ENCODE measurements at places on chromosomes 3 and 15.

DNA sequence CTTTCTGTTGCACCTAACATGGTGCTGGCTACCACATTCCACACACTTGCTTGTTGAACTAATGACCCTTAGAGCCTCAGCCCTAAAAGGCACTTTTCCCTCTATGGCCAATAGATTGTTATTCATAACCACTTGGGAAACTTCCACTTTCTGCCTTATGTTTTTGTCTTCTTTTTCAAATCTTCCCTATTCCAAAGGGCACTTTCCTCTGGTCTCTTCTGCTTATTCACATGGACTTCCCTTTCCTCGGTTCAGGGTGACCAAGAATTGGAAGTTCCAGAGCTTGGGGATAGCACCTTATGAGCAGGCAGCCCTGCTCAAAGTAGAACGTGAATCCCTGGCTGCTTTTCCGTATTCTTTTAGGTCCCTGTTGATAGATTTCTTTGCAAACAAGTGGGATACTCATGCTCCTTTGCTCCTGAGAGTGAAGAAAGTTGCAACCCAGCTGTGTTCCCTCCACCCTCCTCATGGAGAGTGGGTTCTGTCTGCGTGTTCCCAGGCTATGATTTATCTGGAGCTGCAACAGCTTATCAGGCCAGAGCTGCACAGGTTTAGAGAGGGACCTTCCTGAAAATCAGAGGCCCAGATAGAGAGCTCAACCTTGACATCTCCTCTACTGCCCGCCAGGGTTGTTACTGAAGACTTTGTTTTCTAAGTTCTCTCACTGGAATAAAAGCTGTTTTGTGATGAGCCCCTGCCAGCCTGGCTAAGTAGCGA is 58.8 kb upstream of the MYZAP start:
- no peak for DNase-seq

GRCh38 chr15:101489599-101490407 is at the start of gene PCSK6:
Gene PCSK6 (minus strand): TSS chr15:101489707. CDS start chr15:101489670, 37 bp downstream.
- DNase-seq, result no peak

GRCh38 chr3:45592830-45593707 is 1.5 kb upstream of the LIMD1 start:
- DNase-seq, result peak; percentile 49

DNA sequence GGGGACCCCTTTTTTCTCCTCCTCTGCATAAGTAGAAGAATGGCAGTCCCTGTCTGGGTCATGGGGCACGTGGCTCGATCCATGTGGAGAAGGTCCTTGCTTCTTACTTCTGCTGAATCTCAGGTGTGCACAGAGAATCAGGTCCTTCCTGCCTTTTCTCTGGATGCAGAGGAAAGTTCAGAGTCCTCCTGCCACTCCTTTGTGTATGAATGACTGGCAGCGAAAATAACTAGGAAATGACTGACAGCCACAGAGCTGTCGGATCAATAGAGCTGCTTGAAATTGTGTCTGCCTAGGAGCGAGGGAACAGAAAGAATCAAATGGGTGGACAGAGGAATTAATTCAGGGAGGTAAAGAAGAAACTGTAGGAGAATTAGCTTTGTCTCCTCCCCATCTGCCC is 49.6 kb upstream of the ROPN1 start:
- DNase-seq, result no peak

- no peak for DNase-seq
Observed at GRCh38 chr3:188510366-188510765, 356.4 kb downstream of the LPP start.

GRCh38 chr3:11411956-11412355 is 139.8 kb downstream of the ATG7 start:
- no peak for DNase-seq

- no peak for DNase-seq
Observed at GRCh38 chr15:39331584-39331983, 249.3 kb upstream of the THBS1 start.

DNA sequence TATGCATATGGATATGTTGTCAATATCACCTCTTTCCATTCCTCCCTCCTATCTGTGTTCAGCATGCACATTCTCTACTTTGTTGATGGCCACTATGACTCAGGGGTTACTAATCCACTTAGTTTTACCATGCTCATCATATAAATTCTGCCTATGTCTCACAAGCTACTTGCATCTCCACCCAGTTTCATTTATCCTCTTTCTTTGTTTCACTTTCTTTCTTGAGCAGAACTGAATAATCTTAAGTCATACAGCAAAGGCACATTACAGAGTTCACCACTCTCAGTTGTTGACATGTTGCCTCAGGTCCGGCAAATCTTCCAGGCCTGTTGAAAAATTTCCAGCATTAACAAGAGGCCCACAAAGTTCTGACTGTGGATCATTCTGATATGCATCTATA is 71.5 kb downstream of the SSR3 start:
- no peak for DNase-seq

DNA sequence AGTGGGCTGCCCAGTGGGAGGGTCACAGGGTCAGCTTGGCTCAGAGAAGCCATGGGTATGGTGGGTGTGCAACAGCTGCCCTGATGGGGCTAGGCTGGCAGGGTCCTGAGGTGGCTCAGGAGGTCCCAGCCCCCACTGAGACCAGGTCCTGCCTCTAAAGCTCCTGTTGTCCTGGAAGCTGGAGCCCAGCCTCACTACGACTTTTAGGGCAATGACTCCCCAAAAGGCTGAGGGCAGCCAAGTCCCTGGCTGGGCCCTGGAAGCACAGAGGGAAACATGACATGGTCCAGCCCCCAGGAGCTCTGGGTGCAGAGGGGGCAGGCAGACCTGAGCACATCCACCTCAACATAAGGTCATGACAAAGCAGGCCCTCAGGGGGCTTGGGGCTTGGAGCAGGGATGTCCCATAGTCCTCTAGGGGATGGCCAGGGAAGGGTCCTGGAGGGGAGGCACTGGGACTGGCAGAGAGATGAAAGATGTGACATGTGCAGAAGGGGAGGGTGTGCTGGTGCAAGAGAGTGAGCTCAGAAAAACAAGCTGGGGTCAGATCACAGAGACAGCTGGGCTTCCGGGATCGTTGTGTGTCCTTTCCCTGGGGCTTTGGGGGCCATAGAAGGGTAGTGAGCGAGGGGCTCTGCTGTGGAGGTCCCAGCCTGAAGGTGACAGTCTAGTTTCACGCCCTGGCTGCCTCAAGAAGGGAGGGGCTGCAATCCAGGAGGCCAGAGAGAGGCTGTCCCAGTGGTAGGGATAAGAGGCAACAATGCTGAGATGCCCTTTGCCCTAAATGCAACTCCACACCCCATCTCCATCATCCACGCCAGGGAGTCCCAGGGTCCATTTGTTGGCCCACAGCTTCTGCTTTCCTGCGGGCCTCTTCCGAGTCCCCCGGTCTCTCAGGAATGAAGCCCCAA is 639 bp upstream of the ITIH3 start:
- DNase-seq, result no peak

Measured in stimulated activated CD8-positive, alpha-beta memory T cell treated with anti-CD3 and anti-CD28 coated beads, Interleukin-12 subunit alpha, Interleukin-12 subunit beta, amount 100 ng/mL, for 1 hour (primary cell).